ENCODE measurements at places on chromosomes 5 and 9.
A peak's percentile ranks its signal among the peaks of the same experiment; 100 is the strongest.

GRCh38 chr9:38022203-38022895 is 46.7 kb downstream of the SHB start:
- no peak for DNase-seq

GRCh38 chr5:141941307-141941706 is 16.7 kb downstream of the PCDH12 start:
- no peak for DNase-seq

GRCh38 chr5:17065458-17065857 is 129.4 kb upstream of the MYO10 start:
- DNase-seq, result no peak

DNA sequence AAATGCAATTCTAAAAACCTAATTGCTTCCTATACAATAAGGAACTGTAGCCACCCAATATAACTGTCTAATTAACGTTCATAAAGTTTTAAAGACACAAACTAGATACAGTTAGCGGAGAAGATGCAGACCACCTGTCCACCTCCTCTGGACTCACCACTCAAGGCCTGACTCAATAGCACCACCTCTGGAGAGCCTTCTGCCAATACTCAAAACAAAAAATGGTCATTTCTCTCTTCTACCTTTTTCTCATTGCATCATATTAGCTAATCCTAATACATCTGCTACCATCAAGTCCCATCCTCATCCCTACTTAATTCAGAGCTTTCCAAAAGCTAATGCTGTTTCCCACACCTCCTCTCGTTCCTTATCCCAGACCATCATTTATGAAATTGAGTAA is 159.9 kb downstream of the MLLT3 start:
- no peak for DNase-seq

GRCh38 chr5:124371111-124371706 is 375.2 kb downstream of the ZNF608 start:
- DNase-seq, result no peak

GRCh38 chr9:127968042-127968441 is 12.7 kb downstream of the EEIG1 start:
- peak; percentile 78 for DNase-seq
